ENCODE measurements at places on chromosomes 16 and 17.

- DNase-seq, result no peak
Observed at GRCh38 chr16:78183437-78184237, 84.2 kb downstream of the WWOX start.

DNA sequence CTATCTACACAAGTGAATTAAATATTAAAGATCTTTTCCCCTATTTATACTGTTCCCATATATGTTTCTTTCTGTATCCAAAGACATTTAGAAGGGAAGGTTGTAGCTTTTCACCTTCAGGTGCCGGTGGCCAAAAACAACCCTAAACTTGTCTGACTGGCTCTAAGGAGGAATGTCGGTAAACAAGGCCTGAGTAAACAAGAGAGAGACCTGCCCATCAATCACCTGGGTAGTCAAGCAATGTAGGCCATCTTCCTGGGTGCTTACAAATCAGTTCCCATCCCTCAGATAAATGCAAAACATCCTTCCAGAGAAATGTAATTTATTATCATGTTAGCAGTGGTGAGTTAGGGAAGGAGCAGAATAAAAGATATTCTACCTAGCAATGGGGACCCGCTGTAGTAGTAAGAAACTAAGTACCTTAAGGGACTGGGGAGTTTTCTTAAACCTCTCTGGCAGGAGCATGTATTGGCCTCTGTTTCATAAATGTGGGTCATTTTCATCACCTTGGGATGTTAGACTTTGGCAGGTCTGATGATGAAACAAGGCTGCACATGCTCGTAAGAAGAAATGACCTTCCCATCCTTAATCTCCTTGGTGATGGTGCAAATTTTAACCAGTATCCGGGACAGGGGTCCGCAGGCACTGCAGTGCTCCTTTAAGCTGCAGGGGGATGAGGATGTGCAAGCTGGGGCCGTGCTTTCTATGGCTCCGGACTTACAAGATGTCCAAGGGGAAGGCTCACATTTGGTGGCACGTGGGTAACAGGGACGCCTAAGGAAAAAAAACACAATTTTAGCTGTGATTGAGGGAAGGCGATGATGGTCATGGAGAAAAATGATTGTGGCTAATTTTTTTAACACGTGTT lies 8.4 kb downstream of the KRT39 start:
- DNase-seq, result no peak

- no peak for DNase-seq
Observed at GRCh38 chr16:69924777-69925191, 26.4 kb upstream of the CLEC18A start.

DNA sequence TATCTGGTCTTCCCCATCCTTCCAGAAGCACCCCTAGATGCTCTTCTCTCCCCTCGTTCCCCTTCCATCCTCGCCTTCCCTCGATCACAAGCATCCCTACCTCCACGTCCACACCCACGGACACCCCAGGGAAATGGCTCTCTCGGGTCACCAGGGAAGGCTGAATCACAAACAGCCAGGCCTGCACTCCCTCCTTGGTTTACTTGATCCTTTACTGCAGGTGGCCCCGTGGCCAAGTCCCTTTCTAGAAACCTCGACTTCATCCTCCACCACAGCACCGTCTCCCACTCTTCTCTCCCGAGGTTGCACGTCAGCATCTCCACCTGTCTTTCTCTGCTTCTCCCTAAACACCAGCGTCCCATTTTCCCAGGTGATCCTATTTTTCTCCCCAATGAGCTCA lies 6.5 kb upstream of the RBFOX3 start:
- DNase-seq, result no peak

DNA sequence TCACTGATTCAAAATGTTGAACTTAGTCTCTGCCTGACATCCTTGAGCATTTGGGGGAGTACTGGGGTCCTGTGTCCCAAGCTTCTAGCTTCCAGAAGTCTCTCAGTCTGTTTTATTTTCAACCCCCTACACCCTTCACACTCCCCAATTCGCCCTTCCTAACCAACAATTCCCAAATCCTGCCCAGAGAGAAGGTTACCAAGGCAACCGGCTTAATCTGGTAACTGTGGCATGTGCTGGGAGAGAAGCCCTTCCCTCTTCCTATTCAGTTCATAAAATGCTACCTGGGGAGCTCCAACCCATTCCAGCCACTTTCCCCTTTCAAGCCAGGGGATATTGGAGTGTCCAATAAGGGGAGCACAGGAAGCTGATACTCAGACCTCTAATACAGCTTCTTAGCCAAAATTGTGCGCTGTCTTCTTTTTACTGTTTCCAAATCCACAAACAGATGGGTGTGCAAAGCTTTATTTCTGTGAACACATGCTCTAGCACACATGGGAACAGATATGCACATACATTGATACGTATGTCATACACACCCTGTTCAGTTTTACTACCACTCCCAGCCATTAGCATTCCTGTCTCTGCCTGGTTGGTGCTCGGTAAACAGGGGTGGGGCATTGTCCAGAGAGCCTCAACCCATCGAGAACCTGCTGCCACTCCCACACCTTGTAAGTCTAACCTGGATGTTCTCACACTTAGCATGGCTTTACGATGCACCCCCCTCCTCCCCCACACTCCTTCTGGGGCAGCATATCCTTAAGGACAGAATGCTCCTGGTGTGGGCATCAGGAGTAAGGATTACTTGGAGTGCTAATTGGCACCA lies 1.1 kb upstream of the RAPGEFL1 start:
- DNase-seq, result no peak

DNA sequence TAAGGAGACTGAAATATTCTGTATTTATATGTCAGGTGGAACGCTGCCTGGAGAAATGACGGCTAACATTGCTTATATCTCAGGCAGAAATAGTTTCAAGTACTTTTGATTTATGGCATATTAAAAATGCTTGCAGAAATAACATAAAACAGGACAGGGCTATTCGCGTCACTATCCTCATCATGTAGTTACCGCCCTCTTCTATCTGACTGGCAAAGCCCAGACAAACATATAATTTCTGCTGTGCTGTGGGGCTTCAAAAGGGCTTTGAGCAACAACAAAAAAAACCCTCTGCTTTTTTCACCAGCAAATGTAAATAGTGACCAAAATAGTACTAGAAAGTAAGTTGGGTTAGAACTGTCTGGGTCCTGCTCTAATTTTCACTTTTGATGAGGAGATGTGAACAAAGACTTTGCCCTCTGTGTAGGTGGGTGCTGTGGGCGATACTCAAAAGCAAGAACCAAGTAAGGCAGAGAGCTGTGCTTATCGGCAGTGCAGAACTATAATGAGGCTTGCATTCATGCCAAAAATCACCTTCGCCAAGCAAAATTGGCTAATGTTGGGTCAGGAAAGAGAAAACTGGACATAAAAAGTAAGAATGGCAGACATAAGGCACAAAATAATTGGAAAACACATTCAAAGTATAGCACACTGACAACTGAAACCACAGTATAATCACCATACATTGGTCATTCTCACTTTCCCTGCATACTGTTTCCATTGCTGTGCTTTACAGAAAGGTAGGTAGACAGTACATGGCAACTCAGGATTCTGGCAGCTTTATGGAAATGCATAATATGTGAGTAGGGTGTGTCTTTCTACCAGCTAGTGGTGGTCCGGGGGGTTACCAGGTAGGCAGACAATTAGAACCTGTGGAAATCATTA lies 151.2 kb upstream of the AXIN2 start:
- DNase-seq, result no peak

- no peak for DNase-seq
Observed at GRCh38 chr16:17177242-17177958, 293.4 kb downstream of the XYLT1 start.

GRCh38 chr16:57373117-57373947 lies 1.0 kb downstream of the CX3CL1 start:
- no peak for DNase-seq

GRCh38 chr16:84462296-84463210 lies 41.9 kb downstream of the MEAK7 start:
- no peak for DNase-seq

Measured in CD4-positive, alpha-beta T cell treated with Interleukin-17A for 1 hour (primary cell).